ENCODE measurements at places on chromosomes 12 and 14.
A peak's percentile ranks its signal among the peaks of the same experiment; 100 is the strongest.

- DNase-seq: peak; percentile 59
Measured at GRCh38 chr14:77059276-77059915, 30.9 kb upstream of the IRF2BPL start.

- no peak for DNase-seq
Measured at GRCh38 chr12:94079566-94080340, 68.6 kb upstream of the PLXNC1 start.

DNA sequence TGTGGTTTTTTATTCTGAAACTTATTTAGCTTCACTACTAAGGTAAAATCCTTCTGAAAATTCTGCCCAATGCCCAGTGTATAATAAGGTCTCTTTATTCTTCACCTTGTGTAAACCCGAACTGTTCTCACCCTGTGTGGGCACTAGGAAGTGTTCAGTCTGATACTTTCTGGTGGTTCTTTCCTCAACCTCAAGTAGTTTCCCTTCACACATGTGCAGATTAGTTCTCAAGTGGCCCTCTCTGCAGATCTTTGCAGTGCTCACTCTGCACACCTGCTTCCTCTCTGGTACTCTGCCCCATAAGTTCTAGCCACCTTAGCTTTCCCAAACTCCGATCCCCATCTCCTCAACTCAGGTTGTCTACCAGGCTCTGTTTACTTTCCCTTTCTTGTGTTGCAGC, 61.6 kb downstream of the RAD51B start:
- DNase-seq: no peak

DNA sequence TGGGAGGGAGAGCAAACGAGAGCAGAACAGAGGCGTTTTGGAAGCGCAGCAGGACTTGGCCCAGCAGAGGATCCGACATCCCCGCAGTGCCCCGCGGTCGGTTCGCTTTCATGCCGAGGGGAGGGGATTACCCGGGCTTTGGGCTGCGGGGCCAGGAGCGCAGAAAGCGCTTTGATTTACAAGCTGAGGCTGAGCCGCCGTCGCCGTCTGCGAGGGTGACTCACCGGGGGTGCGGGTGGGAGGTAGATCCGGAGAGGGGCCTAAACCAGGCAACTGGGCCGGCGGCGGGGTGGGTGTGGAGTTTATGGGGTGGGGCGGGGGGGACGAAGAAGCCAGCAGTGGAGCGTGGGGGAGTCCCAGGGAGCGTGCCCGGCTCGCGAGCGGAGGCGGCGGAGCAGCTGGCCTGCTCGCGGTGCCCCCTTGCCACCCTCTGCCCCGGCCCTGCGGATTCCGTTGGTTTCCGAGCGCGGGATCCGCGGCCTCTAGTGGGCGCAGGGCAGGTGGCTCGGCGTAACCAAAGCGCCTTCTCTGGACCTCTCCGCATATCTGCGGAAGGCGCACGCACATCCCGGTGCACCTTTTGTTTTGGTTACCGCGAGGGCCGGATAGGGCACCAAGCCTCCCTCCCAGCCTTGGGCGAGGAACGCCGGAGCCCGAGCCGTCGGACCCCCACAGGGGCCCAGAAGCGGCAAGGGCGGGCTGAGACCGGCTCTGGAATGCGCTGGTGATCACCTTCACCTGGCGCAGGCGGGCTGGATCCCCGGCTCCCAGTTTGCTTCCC, 2.6 kb downstream of the SIX4 start:
- DNase-seq: no peak

DNA sequence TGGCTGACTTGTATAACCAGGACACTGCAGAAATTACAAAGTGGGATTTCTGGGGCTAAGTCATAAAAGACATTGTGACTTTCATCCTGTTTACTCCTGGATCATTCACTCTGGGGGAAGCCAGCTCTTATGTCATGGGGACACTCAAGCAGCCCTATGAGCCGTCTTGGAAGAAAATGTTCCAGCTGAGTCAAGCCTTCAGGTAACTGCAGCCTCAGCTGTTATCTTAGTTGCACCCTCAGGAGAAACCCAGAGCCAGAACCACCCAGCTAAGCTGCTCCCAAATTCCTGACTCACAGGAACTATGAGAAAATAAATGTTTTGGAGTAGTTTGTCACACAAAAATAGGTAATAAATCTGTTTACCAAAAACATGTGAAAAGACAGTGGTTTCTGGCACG, 43.1 kb upstream of the GXYLT1 start:
- DNase-seq: no peak

- DNase-seq: no peak
Measured at GRCh38 chr12:19419086-19419485, 20.2 kb upstream of the AEBP2 start.

DNA sequence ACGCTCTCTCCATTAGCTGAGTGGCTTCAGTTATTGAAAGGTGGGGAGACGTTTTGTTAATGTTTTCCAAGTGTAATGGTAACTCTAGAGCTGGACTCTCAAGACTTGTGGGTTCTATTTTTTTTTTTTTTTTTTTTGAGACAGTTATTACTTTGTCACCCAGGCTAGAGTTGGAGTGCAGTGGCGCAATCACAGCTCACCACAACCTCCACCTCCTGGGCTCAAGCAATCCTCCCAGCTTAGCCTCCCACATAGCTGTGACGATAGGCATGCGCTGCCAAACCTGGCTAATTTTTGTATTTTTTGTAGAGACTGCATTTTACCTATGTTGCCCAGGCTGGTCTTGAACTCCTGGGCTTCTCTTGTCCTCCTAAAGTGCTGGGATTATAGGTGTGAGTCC, 26.2 kb downstream of the ATF1 start:
- no peak for DNase-seq

- DNase-seq: no peak
Measured at GRCh38 chr12:80200414-80200813, 101.1 kb downstream of the OTOGL start.

DNA sequence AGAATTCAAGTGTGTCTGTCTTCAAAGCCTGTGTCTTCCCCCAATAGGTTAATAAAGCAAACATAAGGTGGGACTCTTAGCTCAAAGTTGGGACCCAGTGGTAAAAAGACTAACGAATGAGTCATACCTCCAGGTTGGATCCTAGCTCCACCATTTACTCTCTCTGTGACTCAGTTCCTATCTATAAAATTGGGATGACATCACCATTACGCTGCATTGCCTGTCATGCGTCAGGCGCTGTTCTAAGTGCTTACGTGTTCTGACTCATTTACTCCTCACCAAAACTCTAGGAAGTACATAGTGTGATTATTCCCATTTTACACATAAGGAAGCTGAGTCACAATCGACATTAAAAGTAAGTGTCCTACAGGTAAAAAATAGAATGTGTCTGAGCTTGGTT, 915.8 kb downstream of the VRK1 start:
- DNase-seq: peak; percentile 13

DNA sequence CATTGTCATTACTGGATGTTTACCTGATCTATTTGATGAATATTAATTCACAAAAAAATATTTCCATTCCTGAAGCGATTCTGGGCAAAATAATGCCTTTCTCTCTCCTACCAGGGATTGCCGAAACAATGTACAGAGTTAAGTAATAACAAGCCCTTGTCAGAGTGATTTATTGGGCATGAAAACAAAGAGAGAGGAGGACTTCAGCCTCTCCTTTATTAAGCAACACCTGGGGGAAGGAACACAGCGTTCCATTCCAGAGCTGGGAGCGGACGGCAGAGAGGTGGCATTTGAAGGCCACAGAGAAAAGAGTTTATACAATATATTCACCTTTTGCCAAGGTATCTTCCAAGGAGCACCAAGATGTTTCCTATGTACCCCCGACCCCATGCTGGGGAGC, 165.8 kb downstream of the KSR2 start:
- DNase-seq: no peak

- no peak for DNase-seq
Measured at GRCh38 chr14:104215706-104216334, 77.4 kb downstream of the KIF26A start.

GRCh38 chr12:107702106-107702505, 16.5 kb downstream of the PWP1 start:
- no peak for DNase-seq

GRCh38 chr12:96420277-96420835, 20.1 kb upstream of the CDK17 start:
- no peak for DNase-seq

DNA sequence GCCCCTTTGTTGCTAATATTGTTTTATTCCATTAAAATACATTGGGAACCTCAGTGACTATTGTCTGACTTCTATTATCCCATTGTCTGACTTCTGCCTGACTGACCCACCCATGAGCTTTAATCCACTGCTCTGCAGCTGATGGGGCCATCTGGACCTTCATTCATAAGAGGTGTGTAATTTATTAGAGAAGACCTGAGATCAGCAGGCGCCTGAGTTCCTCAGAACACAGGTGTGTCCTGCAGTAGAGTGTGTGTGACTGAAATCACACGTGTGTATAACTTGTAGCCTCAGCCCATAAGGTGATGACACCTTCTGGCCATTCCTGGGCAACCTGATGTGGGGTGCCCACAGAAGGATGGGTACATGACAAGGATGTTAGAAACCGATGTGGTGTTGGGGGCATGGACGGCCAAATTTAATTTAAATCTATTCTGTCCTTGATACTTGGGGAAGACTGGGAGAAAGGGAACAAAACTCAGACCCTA, 821.0 kb downstream of the TMEM121 start:
- no peak for DNase-seq

GRCh38 chr12:75665216-75665615, 153.8 kb upstream of the KRR1 start:
- no peak for DNase-seq

DNA sequence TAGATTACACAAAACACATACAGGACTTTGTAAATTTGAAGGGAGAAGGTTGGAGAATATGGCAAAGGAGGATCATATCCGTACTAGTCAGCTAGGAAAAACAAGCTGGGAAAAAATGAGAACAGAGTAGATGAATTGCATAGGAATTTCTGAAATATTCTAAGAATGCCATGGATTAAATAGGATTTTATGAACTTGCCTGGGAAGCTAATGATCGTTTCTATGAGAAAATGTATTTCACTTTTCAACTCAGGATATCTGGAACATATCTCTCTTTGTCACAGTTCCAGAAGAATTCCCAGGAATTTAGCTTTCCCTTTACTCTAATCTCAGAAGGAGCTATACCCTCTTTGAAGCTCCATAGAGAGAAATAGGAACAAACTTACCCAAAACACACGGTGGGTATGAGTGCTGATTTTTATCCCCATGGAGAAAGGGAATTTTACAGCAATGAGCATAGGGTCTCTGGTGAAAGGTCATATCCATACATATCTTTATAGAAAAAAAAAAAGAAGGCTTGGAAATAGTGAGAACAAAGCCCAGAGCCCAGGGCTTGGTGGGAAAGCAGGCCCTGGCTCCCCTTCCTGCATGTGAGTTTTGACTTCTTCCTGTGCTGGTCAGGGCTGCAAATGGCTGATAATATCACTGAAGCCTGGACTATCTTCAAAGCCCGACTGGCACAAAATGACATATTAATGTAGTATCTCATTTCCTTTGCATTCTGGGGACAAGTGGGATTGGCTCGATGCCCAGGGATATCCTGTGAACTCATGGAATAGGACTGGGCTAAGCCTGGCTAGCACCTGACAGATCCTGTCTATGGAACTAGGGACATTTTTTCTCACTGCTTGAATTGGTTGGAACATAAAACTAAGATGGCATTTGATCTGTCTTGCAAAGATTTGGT, 136.3 kb downstream of the AEBP2 start:
- no peak for DNase-seq

- DNase-seq: no peak
Measured at GRCh38 chr12:6952121-6952862, 1.1 kb downstream of the PTPN6 start.

DNA sequence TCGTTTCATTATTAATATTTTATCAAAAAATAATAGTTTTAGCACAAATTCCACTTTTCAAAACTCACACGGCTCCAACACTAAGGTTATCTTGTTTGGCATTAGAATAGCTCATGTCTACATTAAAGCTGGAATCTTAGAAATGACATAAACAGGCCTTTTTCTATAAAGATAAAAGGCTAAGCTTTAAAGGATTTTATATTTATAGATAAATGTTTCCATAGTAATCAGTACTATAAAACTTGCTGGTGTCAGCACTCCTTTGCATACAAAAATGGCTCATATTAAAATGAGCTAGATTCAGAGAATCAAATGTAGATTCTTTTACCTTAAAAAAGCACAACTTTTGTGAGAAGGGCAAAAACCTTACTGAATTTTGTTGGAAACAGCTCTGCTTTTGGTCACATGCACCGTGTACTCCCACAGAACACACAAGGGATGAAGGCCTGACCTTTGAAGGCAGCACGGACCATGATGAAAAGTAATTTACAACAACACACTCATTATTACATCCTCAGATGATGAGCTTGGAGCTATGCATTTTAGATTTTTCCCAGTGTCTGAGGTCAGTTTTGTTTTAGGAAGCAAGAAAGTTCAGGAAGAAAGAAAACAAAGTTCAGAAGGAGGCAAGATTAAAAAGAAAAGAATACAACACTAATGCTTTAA, 202.8 kb downstream of the BCAT1 start:
- DNase-seq: no peak

DNA sequence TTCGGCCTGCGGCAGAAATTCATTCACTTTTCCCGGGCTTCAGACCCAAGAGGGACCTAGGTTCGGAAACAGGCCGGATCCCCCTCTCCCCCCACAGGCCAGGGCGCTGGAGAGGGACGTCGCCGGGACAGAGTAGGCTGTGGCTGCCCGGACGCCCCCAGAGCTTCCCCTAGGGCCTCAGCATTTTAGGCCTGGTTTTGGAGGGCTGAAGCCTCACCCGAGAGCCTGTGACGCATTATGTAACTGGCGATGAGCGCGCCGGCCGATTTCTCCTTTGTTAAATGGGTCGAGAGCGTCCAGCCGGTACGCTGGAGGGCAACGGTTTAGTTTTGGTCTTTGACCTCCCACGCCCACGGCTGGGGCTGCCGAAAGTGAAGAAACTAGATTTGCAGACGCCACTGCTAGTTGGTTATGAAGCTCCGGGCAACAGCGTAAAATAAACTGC, 657 bp downstream of the PEBP1 start:
- DNase-seq: peak; percentile 29

DNA sequence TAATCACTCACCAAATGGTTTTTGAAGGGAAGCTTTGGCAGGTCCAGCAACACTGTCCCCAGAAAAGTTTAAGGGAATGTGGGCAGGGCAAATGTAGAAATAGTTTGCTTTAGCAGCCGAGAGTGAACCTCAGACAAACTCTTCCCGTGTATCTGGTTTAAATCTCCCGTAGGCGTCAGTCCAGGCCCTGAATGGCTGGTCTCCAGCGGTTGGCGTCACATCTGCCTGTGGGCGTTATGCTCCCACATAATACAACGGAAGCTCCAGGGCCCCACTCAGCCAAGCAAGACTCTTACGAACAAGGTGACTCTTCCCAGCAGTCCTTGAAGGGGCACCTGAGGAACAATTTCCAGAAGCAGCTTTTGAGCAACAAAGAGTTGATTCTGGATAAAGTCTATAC, 942 bp downstream of the ZC2HC1C start:
- no peak for DNase-seq

- no peak for DNase-seq
Measured at GRCh38 chr12:122182887-122183587, at the start of gene LRRC43. TSS of gene LRRC43 (plus strand) at chr12:122183123. CDS start at chr12:122183145, 22 bp downstream.

- no peak for DNase-seq
Measured at GRCh38 chr12:78441737-78442453, 422.7 kb upstream of the SYT1 start.
